ENCODE measurements at places on chromosomes 11 and 22. TPM values are rescaled to one million over a fixed set of nuclear protein-coding genes. Genes with fewer than 3 reads are reported as not detected.

The SCGB1D1 gene
- total RNA-seq: not detected

DNA sequence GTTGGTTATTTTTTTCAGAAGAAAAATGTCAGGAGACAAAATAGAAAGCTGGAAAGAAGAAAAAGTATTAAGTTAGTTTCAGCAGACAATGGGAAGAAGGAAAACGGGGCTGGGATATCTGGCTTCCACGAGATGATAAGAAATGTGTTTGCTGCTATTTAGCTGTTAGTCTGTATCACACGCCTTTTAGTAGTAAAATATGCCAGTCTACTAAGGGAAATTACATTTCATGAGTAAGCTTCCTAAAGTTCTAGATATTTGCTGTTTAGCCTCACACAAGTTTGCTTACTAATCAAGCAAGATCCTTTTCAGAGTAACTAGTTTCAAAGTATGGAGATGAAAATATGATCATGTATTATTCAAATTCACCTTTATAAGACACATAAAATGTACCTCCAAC lies 1.5 kb downstream of the OR51B4 start:
- DNase-seq: no peak

DNA sequence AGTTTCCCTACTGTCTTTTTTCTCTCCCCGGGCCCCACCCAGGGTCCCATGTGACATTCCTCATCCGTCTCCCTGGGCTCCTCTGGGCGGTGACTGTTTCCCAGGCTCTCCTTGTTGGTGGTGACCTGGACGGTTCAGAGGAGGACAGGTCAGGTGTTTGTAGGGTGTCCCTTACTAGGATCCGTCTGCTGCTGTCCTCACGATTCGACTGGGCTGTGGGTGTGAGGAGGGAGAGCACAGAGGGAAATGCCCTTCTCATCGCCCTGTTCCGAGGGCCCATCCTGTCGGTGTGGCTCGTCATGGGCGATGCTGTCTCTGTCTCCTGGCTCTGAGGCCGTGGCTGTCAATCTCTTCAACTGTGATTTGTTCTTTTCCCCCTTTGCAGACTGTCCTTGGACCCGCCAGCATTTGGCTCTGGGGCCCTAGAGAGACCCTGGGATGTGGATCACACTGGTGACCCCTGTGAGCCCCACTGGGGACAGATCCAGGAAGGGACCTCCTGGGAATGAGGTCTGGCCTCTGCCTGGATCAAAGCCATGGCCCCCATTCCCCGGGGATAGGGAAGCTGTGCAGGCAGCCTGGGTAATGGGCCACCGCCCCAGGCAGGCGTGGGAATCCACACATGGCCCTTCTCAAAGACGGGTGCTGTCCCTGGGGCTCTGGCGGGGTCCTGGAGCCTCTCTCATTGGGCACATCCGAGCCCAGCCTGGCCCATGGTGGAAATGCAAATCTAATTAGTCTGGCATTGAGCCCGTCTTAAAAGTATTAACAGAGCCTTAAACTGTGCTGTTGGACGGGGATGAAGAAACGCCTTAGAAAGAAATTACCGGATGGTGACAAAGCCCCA lies 46.8 kb upstream of the KCNQ1OT1 start:
- DNase-seq: no peak

DNA sequence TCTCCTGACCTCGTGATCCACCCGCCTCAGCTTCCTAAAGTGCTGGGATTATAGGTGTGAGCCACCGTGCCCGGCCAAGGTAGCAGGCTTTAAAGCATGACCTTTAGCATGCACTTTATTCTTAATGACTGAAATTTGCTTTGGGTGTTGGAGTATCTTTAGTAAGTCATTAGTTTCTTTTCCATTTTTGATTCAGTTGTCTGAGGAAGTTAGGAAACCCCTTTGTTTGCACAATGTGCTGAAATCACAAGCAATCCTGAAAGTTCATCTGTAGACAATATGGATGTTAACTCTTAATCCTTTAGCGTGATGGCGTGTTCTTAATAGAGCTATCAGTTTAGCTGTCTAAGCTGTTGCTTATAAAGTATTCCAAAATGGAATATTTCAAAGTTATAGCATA lies 16.8 kb downstream of the SDHD start:
- no peak for DNase-seq

DNA sequence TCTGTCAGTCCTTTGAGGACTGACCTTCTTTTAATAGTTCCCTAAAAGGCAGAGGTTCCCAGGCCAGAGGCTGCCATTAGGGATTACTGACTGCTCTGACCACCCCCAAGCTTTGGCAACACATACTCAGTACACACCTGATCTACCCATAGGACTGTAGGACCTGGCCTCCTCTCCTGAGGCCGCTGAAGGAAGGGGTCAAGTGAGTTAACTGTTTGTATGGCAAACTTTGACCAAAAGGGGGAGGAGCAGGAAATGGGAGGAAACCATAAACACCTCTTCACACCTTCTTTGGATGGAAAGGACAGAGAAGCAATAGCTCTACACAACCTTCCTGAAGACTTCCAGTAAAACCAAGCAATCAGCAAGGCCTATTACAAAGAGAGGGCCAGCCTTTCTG lies 104.0 kb downstream of the APOL5 start:
- DNase-seq: no peak

The GNG3 gene
- total RNA-seq: 0.46 TPM

GRCh38 chr11:20566591-20567434 lies 32.6 kb upstream of the SLC6A5 start:
- DNase-seq: no peak

DNA sequence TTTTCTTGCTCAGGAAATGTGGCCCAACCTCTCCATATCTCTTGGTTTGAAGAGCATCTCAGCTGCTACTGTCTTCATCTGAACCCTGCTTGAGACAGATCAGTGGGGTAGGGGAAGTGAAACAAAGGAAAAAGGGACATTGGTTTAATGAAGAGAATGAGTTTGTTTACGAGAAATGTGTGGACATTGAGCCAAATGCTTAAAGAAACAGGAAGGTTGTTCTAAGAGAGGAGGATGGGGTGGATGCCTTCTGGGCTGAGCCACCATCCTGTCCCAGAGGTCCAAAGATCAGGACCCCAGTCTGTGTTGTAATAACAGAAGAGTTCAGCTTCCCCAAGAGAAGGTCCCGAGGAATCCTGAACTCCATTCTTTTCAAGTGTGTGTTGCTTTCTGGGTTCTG lies 369.7 kb downstream of the INSC start:
- no peak for DNase-seq

The MAPK12 gene
- 29.1 TPM for total RNA-seq

The OR10G6 gene
- total RNA-seq: not detected

The ZNF70 gene
- 10.3 TPM for total RNA-seq

The TRIM22 gene
- 167 TPM for total RNA-seq

DNA sequence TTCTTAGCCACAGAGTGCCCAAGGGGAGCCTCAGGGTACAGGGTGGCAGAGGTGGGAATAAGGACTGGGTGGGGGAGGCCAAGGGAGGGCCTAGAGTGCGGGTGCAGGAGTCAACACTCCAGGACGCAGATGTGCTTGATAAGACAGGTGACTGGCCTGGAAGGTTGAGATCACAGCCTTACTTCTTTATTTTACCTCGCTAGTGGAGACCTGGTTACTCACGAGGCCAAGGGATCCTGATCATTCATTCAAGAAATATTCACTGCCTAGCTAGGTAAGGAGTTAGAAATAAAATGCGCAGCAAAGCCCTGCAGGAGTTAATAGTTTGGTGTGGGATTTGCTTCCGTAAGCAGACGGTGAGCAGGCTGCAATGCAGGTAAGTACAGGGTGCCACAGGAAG lies 13.2 kb upstream of the PEX26 start:
- no peak for DNase-seq

DNA sequence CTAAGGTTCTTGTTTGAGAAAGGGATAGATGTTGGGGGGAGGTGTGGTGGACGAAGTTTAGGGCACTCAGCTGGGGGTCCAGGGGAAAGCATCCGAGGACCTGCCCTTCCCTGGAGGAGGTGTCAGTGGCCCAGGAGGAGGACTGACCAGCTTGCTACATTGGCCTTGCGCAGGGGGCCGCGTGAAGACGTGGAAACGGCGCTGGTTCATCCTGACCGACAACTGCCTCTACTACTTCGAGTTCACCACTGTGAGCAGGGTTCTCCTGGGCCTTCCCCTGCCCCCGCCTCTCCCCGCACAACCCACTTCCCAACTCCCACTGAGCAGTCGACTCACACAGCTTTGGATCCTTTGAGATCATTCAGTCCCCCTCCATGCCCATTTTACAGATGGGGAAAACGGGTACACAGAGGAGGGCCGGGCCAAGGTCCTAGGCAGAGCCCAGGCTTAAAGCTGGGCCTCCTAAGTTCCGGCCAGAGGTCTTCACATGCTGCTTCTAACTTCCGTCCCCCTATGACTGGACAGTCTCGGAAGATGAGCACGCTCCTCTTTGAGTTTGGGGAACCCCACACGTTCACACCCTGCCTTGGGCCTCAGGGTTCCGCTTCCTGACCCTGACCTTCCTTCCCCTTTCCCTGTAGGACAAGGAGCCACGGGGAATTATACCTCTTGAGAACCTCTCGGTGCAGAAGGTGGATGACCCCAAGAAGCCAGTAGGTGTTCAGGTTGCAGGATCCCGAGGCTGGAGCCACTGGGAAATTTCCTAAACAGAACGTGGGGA lies 28.7 kb downstream of the CYTH4 start:
- no peak for DNase-seq

- no peak for DNase-seq
Measured at GRCh38 chr11:116895048-116895757, 57.8 kb upstream of the APOA1 start.

DNA sequence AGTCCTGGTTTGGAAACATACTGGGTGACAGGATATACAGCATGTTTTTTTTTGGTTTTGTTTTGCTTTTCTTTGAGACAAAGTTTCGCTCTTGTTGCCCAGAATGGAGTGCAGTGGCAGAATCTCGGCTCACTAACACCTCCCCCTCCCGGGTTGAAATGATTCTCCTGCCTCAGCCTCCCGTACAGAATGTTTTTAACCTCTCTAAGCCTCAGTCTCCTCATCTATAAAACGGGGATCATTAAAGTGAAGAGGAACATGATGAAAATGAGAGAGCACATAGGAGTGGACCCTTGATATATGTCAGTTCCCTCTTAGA lies 28.1 kb upstream of the SCARF2 start:
- DNase-seq: no peak

The OR4A16 gene
- total RNA-seq: not detected

DNA sequence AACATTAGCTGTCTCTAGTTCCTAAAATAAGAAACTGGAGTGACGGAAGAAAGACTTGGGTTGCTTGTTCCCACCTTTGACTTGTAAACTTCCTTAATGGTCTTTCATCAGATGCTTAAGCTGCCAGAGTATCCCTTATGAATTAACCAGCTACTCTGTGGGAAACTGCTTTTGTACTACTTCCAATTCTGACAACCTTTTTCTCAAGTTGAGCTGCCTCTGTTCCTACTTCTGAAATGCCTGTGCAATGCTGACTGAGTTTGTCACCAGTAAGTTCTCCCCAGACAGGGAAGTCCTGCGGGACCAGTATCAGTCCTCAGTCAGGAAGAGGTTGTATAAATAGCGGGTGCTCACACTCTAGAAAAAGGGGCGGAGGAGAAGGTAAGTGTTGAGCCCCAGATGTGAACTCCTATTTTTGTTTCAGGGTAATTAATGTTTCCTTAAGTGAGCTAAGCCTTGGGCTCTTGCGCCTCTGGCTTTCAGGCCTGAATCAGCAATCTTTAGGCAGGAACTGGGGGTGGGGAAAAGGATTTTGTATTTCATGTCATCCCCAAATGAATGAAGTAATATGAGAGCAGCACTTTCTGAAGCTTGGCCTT lies 67.2 kb downstream of the CECR2 start:
- DNase-seq: peak; percentile 6

- DNase-seq: peak; percentile 16
Measured at GRCh38 chr11:57597916-57598830, 688 bp downstream of the SERPING1 start.

DNA sequence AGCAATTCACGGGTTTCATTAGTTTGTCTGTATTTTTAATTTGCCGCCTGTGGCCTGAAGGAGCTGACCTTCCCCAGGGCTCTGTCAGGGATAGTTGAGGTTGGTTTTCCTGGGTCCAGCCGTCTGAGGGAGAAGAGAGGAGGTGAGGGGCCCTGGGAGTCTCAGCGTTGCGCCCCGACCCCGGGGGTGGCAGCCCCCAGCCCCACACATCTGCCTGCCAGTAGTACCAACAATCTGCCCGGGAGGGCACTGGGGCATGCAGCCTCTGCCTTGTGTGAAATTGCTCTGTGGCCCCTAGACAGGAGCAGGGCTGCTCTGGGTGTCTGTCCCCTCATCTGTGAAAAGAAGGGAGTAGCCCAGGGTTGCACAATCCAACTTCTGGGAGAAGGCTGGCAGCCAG lies 6.6 kb downstream of the B3GAT1 start:
- no peak for DNase-seq

The KDM4E gene
- total RNA-seq: not detected

The STARD10 gene
- total RNA-seq: 38.4 TPM

The TUBGCP6 gene
- 26.3 TPM for total RNA-seq

The BEST1 gene
- 0.66 TPM for total RNA-seq

- no peak for DNase-seq
Measured at GRCh38 chr22:22681221-22681739, 36.9 kb downstream of the GGTLC2 start.

- no peak for DNase-seq
Measured at GRCh38 chr11:33273656-33274055, 16.5 kb downstream of the HIPK3 start.

The RABL2B gene
- 27.5 TPM for total RNA-seq

DNA sequence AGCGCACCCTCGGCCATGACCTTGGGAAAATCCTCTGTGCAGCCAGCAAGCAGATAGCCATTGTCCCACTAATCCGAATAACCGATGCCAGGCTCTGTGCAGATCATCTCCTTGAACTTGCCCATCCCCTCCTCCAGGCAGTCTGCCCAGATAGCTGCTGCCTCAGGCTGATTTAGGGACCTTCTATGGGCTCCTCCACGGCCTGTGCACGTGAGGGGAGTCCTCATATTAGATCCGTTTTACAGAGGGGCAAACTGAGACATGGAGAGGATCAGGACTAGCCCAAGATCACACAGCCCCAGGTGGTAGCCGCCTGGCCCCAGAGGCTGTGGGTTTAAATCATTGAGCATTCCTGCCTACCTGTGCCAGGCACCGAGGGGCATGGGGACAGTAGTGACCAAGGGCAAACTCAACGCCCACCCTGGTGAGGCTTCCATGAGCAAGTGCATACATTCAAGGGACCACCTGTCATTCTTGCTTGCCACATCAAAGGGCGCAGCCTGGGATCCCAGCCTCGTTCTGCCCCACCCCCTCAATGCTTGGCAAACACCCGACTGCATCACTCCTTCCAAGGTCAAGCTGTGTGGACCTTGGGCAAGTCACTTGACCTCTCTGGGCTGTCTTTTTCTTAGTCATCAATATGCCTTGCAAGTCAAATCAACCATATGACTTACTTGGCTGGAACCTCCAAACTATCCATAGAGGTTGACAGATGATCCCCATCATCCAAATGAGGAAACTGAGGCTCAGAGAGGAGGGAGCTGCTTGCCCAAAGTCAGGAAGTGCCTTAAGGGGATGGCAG lies 131.6 kb downstream of the MN1 start:
- DNase-seq: no peak
